ENCODE measurements at places on chromosomes 6 and 20.

DNA sequence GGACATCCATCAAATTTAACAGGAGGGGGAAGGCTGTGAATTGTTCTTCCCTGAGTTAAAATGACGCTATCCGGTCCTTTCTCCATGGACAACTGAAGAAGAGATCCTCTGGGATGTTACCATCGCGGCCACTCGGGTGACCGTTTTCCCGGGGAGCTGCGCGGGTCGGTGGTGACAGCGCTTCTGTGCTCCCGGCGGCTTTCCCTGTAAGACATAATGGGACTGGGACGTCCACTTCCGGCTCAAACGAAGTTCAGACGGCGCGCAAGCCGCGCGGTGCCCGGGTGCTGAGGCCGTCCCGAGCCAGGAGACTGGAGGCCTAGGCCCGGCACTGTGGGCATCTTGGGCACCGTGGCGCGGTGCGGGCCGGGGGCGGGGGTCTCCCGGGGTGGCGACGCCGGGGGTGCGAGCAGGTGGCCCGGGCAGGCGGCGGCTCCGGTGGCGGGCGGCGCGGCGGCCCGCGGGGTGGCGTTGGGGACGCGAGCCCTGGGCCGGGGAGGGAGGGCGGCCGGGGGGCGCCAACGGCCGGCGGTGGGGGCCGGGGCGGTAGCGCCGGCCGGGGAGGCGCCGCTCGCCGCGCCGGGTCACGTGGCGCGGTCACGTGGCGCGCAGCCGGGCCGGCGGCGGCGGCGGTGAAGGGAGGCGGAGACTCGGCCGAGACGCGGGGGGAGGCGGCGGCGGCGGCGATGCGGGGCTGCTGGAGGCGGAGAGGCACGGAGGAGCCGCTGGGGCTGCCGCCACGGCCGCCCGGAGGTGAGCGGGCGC lies 63.6 kb downstream of the GTF2H5 start:
- peak; percentile 94 for DNase-seq

GRCh38 chr20:44910690-44911262 lies 916 bp downstream of the PABPC1L start:
- no peak for DNase-seq

DNA sequence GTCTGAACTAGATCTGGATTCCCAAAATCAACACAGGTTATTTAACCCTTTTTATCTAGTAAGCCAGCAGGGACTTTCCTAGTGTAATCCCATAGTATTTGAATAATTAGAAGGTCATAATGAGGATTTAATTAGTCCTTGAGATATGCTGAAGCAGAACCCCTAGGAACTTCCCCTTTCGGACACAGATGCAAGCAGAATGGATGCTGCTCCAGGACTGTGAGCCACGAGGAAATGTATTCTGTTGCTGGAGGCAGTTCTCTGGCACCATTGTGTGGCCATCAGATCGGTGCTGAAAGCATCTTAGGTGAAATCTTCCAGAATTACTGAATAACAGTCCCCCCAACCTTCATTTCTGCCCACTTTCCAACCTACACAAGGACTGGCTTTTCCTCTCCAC lies 206.9 kb downstream of the TMEM242 start:
- DNase-seq, result peak; percentile 31

GRCh38 chr6:119267126-119267905 lies 82.2 kb downstream of the MAN1A1 start:
- peak; percentile 7 for DNase-seq

GRCh38 chr6:167094820-167095637 lies 27.9 kb upstream of the CCR6 start:
- peak; percentile 45 for DNase-seq

DNA sequence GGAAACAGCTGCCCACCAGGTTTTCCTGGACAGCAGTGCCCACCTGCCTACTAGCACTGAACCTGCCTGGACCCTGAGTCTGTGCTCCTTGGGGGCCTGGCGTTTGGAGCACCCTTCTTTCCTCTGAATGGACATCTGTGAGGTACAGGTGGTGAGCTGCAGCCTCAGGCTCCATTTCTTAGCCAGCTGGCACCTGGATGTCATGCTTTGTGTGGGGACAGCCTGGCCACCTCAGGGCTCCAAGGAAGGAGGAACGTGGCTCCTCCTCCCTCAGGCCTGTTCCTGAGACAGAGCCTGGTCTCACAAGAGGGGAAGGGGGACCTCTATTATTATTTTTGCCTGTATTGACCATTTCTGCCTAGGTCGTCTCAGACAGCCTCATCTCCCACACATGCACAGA lies 8.1 kb downstream of the TMEM151B start:
- DNase-seq, result no peak

DNA sequence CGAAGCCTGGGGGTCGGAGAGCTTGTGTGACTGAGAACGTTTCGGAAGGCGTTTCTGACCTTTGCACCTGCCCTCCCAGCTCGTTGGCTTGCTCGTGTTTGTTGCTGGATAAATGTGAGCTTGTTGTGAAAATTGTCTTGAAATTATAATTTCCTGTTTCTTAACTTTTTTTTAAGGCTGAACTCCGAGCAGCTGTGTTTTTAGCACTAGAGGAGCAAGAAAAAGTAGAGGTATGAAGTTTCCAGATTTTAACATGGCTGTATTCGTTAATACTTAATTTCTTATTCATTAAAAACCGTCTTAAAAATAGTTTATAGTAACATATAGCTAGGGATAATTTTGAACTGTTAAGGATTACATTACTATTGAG lies 672 bp downstream of the CEP43 start:
- DNase-seq, result peak; percentile 17

GRCh38 chr6:122736163-122736562 lies 43.4 kb upstream of the FABP7 start:
- no peak for DNase-seq

DNA sequence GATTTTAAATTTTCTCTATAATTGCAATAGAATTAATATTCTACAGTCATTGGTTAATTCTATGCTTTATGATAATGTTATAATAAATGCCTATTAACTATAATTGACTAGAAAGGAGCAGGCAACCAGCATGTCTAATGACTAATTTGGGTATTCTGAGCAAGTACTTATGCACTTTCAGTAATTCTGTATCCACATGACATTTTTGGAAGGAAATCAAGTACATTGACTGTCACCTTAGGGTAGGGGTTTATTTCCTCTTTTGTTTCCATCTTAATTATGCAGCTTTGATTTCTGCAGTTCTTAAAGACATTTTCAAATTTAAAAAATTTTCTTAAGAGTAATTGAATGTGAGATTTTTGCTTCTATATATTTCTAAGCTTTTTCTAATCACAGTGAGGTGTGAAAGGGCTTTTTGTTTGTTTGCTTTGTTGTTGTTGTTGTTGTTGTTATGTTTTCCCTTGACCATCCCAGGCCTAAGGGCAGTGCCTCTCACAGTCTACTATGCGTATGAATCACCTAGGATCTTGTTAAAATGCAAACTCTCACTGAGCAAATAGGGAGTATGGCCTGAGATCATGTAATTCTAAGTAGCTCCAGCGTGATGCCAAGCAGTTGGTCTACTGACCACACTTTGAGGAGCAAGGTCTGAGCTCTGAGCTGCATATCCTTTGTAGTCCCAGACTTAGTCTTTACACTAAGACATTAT lies 467.1 kb upstream of the RNF217 start:
- DNase-seq, result no peak

- DNase-seq, result no peak
These were observed 13.7 kb upstream of the PLCG1 start for GRCh38 chr20:41123631-41124030.

GRCh38 chr20:37484331-37484730 lies 36.7 kb upstream of the NNAT start:
- DNase-seq, result peak; percentile 84

DNA sequence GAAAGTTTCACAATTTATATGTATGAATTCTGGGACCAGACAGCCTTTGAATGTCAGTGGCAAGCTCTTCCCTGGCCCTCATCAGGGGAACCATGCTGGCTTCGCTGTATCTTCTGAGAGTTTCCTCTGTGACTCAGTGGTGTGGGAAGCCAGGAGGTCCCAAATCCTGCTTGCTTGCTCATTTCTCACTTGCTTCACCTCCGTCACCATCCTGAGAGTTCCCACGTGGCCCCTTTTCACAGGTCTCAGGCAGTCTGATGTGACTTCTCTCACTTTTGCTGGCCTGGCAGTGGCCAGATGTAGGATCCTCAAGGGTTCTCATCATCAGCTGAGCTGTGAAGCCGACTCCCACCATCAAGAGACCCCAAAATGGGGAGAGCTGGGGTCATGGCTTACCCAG lies 28.4 kb upstream of the RIN2 start:
- DNase-seq, result no peak

DNA sequence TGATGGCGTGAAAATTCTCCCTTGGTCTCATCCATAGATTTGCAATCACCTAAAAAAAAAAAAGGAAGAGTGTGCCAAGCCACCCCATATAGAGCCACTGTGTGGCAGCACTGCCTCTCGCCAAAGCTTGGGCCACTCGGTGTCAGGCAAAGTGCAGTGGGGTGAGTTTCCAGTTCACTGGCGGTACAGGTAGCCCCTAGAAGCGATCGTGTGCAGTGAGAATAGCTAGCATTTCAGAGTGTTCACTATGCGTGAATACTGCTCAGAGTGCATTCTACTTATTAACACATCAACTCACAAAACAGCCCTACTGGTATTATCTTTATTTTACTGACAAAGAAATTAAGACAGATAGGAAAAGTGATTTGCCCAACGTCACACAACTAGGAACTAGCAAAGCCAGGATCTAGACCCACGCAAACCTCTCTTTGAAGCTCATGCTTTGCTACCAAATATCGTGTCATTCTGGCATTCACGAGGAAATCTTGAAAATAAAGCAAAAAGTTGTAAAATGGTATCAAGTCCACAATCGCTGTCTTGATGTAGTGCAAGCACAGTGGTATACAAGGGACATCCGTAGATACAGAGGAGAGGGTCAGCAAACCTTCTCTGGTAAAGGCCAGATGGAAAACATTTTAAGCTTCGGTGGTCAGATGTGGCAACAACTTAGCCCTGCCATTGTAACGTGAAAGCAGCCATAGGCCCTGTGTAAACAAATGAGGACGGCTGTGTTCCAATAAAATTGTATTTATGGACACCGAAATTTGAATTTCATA lies 10.4 kb upstream of the GCNT2 start:
- DNase-seq, result peak; percentile 84

DNA sequence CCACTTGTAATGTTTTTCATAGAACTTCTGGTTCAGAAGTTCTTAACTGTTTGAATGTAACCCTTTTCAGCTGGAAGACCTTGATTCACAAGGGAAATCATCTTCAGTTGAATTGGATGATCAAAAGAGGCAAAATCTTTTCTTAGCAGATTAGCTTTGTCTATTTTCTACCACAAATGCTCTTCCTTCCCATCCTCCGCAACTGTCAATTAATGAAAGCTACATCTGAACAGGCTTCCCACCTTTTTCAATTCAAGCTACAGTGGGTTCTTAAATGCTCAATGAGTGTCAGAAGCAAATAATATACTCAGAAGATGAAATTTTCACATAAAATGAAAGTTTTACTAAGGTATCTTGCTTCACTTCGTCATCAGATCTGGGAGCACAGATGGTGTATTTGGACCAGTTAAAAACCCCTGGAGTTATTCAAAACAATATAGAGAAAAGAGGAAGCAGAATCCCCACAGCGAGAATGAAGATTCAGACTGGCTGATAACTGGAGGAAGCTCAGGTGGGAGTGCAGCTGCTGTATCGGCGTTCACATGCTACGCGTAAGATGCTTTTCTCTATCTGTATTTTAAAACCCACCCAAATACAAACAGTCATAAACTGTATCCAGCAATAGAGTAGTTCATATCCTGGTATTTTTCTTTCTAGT lies 19.4 kb downstream of the QRSL1 start:
- DNase-seq, result no peak

DNA sequence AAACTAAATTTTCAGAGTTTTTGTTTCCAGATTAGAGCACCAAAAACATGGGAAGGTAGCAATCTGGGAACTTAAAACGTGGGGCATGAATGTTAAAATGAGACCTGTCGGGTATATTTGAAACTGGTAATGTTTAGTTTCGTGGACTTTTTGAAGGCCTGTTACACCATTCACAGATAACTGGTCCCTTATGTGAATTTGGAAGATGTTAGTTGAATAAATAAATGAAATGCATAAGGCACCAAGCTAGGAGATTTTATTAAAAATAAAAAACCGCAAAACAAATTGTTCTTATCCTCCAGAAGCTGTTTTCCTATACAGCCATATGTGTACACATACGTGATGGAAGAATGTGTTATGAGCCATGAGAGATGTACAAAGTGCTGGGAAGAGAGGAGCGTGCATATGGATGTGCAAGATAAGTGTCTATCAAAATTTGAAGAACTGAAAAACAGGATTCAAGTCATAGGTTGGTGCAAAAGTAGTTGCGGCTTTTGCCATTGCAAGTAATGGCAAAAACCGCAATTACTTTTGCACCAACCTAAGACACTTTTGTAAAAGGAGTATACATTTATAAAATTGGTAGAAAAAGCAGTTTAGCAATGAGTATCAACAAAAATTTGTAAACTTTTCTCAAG lies 700 bp upstream of the MCUR1 start:
- DNase-seq, result peak; percentile 45

DNA sequence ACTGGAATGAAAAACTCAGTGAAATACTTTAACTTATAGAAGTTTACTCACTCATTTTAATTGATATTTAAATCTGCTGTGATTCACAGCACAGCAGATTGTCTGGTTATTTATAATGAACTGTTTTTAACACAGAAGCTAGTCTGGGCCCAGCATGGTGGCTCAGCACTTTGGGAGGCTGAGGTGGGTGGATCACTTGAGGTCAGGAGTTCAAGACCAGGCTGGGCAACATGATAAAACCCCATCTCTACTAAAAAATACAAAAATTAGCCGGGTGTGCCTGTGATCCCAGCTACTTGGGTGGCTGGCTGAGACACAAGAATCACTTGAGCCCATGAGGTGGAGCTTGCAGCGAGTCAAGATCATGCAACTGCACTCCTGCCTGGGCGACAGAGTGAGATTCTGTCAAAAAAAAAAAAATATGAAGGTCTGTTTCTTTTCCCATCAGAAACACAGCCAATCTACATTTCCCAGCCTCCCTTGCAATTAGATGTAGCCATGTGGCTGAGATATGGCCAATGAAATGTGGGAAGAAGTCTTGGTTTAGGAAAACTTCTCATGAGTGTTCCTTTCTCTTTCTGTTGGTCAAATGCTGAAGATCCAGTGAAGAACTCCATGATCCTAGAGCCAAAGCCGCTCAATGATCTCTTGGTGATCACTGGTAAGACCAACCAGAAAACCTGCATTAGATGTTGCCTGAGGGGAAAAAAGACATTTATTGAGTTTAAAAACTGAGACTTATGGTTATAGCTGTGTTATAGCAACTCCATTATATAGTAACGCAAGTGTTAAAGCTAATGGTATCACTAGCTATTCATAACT lies 31.3 kb upstream of the BTN3A2 start:
- no peak for DNase-seq

GRCh38 chr6:136464148-136464547 lies 86.1 kb downstream of the MAP7 start:
- no peak for DNase-seq

DNA sequence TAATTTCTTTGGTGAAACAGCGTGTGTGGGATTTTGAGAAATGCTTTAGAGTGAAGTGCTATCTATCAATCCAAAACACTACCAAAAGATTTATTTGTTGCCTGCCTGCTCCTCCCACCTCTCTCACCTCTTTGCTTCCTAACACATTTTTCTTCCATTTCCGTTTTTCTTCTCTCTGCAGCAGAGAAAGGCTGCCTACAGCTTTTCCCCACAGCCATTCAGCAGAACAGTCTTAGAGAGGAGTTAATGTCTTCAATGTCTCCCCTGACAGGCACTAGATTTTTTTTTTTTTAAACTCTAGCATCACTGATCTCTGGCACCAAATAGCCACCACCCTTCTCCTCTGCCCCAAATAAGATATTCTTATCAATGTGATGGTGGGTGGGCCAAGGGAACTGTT lies 327.8 kb upstream of the MAN1A1 start:
- no peak for DNase-seq

Data from suppressor macrophage (primary cell).